ENCODE measurements at places on chromosomes 6 and 20. TPM values are rescaled to one million over a fixed set of nuclear protein-coding genes. Genes with fewer than 3 reads are reported as not detected.

DNA sequence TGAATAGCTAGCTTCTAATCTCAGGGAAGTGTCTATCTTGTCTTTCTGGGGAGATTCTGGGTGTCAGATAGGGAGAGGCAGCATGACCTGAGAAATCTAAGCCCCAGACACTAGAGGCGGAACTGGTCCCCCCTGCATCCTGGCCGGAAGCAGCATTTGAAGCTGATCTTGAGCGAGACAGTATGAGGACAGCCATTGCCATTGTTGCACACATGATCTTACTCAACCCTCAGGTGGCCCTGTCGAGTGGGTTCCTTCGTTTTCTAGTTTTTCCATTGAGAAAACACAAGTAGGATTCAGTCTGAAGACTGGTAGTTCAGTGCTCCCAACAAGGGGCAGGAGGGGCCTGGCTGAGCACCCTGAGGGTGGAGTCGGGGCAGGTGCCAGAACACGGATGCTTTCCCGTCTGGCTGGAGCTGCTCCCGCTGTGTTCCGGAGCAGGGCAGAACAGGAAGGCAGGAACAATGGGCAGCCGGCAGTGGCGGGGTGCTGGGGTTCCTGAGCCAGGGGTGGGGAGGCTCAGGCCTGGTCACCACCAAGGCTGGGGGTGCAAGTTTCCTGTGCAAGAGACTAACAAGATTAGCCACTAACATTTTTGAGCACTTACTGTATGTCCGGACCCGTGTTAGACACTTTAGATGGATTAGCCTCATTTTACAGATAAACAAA, 7.9 kb upstream of the SDCBP2 start:
- DNase-seq, result no peak

The POPDC3 gene
- 0.37 TPM for polyA plus RNA-seq

DNA sequence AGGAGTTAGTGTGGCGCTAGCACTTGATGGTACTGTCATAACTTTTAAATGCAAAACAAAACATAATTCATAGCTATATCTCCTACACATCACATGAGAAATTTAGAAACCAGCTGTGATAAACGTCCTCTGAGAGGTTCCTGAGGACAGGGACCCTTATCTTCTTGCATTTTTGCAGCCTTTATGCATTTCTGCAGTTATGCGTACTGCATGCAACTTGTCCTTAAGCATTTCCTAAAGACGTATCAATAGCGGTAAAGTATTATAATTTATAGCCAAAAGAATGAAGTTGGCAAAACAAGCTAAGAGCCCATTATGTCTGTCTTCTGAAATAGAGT, 1.7 kb downstream of the NAPB start:
- DNase-seq, result no peak

DNA sequence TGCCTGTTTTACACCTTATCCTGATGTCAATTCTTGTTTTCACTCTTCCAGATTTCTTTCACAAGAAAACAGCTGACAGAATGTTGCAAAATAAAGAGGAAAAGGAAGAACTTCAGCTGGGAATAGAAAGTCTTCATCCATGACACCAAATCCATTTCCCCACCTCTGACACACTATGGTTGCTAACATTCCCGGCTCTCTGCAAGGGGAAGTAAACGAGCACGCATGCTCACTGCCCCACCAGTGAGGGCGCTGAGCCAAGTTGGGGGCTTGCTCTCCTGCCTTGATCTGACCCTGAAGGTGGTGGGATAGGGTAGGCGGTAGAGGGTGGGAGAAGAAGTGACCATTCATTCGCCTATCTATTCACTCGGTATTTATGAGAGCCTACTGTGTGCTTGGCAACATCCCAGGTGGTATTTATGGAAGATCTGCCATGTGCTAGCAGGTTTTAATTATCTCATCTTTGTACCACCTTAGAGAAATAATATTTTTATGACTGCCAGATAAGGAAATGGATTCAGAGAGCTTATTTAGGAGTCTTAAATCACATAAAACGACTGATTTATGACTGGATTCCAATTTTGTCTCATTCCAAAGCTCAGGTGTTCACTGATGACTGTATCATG, 206.2 kb downstream of the FOXC1 start:
- no peak for DNase-seq

DNA sequence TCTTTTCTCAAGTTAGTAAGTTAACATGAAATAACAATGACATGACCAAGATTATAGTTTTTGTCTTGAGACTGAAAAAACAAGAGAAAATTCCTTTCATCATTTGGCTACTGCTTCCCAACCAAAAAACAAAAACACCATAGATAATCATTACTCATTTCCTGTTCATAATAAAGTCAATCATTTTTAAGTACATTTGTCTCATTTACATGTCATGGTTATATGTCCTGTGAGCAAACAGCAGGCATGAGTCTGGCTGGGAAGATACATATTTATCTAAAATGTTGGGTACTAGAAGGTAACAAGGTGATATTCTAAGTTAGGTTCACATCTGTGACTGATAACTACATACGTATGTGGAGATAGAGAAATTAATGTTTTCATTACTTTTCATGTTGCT, 180.5 kb downstream of the ISM1 start:
- DNase-seq, result no peak

- no peak for DNase-seq
Observed at GRCh38 chr6:43709654-43710303, 22.2 kb upstream of the MRPS18A start.

Data from renal cortex interstitium (tissue), 15 donors.